ENCODE measurements at places on chromosomes 7 and 10.

GRCh38 chr10:78264361-78264760 is 230.7 kb downstream of the RPS24 start:
- DNase-seq, result no peak

DNA sequence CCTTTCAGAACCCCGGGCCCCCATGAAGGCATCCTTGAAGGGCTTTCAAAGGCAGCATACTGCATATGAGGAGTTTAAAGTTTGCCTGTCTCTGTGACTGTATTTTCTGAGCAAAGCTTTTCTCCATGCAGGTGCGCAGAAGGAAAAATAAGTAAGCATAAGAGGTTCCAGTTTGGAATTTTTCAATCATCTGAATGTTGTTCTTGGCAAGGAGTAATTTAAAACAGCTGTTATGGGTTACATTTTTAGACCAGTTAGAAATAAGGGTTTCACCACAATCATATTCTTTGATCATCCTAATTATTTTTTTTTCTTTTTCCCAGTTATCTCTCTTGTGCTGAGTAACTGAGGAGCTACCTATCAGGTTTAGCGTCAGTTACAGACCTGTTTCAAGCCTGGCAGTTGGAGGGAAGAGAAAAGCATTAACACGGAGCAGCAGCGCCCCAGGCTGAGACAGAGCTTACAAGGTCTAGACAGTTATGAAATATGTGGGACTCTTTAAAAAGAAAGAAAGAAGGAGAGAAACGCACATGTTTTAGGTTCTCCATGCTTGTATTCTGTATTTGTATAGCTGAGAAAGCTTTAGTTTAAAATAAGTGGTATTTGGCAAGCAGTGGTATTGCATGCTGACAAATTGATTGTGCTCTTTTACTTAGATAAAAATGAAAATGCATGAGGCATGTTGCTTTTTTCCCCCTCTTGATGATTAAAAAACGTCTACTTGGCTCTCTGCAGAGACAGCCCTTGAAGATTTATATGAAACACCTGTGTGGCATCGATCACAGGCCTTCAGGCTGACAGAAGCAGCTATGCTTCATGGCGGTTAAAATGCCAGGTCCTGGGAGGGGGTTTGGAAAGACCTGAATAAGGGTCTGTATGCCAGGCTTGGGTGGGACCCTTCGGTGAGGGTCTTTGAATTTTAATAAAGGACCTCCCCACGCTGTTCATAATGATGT is 157.6 kb downstream of the GRK5 start:
- DNase-seq, result no peak

DNA sequence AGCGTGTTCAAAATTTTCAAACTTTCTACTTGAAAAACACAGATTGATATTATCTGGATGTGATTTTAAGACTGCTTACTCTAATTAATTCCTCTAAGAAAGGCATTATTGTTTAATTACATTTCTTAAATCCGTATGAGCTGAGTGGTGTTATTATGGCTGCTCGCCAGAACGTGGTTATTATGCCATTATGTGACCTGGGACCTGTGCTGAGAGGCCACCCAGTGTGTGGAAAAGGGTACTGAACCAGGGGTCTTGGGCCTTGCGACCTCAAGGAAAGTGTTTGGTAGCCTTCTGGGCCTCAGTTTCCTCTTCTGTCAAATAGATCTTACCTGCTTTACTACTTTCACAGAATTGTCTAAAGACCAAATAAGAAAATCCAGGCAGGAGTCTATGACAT is 15.4 kb downstream of the LGI1 start:
- DNase-seq, result no peak

DNA sequence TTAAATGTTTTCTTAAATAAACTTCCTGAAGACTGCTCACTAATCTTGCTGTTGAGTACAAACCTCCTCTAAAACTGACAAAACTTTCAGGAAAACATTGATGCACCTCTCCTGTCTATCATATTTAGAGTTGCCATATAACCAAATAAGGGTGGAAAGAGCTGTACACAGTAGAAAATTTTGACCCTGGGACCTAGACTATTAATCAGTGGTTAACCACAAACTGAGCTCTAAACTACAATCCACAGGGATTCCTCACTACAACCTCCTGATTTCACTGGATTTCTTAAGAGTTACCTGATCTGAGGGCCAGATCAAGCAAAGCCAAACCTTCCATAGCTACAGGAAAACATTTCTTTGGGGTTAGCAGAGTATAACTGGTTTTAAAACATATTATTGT is 39.9 kb upstream of the WNT16 start:
- DNase-seq, result no peak

DNA sequence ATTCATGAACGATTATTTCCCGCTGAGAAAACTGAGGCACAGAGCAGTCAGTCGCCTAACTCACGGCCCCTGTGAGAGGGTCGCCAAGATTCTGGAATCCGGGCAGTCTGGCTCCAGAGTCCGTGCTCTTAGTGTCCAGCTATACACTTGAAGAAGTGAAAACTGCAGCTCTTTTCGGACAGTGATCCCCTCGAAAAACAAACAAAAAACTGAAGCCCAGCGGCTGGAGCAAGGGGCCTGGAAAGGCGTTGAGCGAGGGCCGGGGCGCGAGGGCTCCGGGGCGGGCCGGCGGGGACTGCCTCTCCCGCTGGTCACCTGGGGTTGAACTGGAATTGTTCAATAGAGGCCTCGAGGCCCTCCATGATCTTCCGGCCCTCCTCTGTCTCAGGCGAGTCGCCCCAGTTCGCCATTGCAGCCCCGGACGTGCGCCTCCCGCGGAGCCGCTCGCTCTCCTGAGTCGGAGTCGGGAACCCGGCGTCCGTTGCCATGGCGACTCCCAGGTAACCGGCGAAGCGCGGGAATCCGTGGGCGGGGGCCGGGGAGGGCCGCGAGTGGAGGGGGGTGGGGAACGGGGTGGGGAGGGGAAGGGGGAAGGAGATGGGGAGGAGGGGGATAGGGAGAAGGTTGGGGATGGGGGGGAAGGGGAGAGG is 881 bp downstream of the C10orf67 start:
- peak; percentile 46 for DNase-seq

DNA sequence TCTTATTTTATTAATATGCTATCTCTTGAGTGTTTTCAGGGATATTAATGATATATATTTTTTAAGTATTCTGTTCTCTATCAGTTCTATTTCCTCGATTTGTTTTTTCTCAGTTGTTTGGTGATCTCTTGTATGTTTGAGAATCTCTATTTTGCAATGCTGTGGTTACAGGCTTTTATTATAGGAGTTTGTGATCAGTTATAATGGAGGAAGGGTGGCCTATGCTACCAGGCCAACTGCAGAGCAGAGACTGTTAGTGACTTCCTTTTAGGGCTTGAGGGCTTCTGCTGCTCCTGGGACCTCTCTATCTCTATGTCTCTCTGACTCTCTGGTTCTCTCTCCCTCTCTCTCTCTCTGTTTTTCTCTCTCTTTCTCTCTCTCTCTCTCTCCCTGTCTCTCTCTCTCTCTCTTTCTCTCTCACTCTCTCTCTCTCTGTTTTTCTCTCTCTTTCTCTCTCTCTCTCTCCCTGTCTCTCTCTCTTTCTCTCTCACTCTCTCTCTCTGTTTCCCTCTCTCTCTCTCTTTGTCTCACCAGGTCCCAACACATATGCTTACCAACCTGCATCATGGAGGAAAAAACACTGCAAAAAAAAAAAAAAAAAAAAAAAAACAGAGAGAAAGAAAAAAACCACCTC is 69.4 kb upstream of the CAV2 start:
- DNase-seq, result no peak

GRCh38 chr10:113420733-113421675 is 131.8 kb upstream of the HABP2 start:
- no peak for DNase-seq

- no peak for DNase-seq
Measured at GRCh38 chr10:89001024-89001728, 10.6 kb downstream of the FAS start.

DNA sequence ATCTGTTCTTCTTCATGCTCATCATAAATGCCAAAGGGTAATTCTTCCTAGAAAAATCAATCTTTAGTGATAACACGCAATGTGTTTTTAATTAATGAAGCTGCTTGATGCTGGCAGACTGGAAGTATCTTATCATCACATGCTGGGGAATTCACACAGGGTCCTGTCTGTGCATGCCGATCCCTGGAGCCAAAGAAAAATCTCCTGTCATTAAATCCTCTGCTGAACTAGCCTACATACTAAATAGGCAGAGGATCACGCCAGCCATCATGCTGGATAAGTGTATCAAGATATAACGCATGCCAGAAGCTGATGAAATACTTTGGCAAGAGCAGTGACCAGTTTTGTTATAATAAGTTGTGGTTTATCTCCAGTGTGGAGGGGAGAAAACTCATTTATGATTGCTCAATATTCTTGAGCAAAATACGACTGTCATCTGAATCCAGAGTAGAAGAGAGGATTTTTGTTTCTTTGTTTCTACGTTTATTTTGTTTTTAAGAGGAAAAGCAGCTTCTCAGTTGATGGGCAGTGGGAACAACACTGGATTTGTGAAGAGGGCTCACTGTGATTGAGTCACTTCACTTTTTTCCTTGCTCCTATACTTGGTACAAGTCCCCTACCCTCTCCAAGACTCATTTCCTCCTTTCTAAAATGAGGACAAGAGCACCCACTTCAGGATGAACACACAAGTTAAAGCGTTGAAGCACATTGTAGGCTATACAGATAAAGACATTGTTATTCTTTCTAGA is 649.1 kb downstream of the TNS3 start:
- no peak for DNase-seq

GRCh38 chr10:131736321-131736980 is 164.4 kb upstream of the PPP2R2D start:
- DNase-seq, result no peak

DNA sequence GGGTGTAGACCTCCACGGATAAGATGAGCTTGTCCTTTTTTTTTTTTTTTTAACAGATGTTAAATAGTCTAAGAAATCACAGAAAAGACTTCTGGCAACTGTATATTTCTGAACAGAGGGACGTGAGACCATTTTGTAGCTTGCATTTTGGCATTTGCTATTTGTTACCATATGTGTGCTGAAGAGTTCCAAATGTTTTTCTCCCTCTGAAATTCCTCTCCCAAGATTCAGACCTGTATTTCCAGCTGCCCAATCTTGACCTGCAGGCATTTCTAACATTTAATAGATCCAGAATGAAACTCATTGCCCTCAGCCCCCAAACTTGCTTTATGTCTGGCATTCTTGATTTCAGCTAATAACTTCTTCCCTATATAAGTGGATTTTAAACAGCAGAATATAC is 223.1 kb upstream of the FZD1 start:
- DNase-seq, result no peak

- no peak for DNase-seq
Measured at GRCh38 chr7:151728746-151729145, 148.2 kb downstream of the PRKAG2 start.

DNA sequence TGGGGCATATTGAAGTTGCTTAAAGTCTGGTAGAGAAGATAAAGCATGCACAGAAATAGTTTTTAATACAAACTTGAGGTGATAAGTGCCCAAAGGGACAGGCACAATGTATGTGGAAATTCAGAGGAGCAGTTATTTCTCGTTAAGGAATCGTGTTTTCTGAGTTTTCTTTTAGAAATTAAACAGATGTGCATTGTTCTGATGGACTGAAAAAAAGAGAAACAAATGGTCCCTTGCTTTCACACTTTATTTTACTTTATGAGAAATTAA is 45.6 kb downstream of the CNNM2 start:
- no peak for DNase-seq

DNA sequence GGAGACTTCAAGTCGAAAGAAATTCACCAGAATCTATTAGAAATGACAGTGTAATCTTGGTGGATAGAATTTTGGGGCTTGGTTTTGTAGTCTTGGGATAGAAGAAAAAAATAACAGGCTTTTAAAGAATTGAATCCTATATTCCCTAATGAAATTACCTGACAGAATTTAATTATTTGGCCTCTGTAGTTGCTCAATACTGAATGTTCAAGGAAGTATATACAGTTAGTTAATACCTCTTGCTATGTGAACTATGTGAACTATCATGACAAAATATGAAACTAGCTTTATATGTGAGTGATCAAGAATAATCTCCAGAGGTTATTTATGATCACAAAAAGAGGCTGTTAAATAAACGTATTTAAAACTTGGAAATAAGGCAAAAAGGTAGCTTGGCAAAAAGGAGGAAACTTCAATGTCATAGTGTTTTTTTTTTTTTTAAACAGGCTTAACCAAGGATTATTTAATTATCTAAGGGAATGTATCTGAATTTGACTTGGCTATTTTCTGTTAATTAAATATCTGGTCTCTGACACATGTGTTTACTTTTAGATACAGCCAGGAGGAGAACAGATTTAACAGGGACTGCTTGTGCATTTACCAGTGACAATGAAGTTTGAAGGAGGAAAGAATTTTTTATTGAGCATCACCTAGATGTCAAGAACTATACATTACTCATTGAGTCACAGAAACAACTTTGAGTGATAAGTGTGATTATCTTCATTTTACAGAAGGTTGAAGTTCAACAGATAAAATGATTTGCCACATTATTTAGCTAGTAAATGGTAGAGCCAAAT is 11.5 kb upstream of the CASD1 start:
- no peak for DNase-seq

DNA sequence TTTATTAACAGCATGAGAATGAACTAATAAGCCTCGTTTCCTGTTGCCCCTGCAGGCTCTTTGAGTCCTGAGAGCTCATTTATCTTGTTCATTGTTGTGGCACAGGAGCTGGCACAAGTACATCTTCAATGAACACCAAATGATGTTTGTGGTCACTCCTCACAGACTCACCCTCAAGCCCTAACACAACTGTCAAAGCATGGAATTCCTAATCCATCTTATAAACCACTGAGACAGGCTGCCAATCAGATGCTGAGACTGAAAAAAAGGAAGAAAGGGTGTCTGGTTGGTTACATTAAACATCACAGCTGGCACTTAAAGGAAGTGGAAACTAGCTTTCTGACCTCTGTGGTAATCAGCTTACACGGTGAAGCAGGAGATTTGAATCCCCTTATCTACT is 7.7 kb upstream of the CCDC172 start:
- DNase-seq, result no peak

DNA sequence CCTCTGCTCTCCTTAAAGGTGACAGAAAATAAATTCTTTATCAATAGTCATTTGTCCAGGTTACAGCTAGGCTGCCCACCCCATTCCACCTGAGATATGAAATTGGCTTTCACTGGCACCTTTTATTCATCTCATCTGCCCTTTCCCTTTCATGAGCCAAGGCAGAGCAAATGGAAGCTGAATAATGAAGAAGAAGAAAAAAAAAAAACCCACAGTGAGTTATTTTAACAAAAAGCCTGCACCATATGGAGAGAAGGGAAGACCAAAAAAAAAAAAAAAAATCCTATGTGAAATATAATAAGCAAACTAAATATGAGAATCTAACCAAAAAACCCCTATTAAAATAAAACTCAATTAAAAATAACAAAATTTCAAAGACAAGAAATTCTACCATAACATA is 59.2 kb downstream of the CHCHD3 start:
- no peak for DNase-seq

GRCh38 chr7:30992414-30992813 is 28.7 kb downstream of the GHRHR start:
- peak; percentile 45 for DNase-seq

DNA sequence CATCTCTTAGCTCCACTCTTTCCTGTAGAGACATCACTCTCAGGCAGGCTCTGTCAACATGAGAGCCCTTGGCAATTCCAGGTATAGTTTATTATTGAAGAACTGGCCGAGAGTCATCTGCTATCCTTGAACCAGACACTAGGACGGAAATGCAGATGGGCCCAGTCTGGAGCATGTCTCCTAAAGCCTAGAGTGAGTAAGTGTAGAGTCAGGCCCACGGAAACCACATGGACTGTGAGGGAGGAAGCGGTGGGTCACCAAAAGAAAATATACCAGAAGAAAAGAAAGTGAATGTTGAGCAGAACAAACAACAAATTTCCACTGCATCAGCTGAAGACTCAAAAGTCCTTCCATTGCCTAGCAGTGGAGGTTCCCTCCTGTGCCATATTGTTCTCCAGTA is 15.7 kb upstream of the RELN start:
- no peak for DNase-seq
